ENCODE measurements at places on chromosomes 7 and 10.

DNA sequence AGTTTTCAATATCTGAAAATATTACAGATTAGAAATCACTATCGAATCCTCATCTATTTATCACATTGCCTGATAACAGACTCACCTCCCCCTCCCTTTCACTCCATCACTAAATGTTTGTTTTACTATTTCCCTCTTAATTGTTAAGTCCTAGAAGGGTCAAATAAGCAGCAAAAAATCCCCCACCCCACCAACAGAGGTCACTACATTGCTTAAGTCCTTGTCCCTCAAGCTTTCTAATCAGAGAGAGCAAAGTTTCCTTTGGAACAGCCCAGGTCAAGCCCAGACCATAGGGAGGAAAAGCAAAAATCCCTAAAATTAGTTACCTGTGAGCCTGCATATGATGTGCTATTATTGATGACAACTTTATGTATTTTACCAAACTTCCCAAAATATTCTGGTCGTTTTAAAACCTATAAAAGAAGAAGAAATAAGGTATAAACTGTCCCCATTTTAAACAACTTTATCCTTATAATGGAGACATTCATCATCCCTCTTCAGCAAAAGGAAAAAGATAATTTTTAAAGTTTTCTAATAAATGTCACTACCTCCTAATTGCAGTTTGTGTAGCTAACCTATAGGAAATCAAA lies 95.0 kb downstream of the CNOT4 start:
- peak; percentile 67 for DNase-seq

GRCh38 chr10:115706026-115706425 lies 567.0 kb downstream of the GFRA1 start:
- no peak for DNase-seq

DNA sequence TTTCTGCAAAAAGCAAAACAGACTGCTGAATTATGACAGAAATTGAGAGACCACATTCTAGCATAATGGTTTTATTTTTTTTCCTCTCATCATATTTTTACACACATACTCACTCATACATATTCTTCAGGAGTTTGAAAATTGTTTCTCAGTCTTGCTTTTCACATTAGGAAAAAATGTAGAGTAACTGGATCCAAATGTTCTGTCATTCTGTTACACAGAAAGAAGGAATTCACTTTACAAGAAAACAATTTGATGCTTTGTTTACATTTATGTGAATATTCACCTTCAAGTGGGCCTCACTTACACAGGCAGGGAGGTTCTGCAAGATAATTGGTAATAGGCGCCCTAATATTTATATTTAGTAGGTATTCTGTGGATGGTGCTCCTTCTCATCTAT lies 82.0 kb downstream of the ARL4A start:
- peak; percentile 35 for DNase-seq

DNA sequence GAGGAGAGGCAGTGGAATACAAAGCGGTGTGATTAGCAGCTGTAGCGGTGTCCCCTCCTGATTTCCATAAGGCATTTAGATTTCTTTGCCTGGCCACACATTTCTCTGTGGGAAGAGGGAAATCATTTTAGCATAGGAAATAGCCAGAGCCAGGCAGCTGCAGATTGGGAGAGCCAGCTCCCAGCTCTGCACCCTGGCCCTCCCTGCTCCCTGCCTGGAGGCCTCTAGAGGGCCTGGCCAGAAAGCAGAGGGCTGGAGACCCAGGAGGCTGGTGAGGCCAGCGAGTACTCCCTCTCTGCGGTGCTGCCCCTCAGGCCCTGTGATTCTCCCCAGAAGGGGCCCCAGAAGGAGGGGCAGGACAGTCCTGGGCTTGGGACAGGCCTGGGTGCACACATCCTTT lies 85.7 kb downstream of the C10orf105 start:
- no peak for DNase-seq

DNA sequence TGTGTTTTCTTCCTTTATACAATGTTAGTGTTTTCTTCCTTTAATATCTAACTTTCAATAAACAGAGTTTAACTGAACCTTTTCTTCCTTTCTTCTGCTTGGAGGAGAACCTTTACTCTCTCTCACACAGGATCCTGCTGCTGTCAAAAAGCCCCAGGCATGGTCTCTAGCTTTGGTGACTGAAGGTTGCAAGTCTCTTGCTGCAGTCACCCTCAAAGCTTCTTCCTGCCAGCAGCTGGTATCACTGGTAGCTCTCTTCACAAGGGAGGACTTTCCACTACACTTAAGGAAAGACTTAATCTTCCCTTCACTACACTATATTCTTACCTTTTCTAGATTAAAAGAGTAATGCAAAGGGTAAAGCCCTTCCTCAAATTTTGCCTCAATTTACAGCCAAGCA lies 153.4 kb downstream of the SGMS1 start:
- DNase-seq, result peak; percentile 33
